Type B pancreatic cell (in vitro differentiated cells): ENCODE measurements at places on chromosomes 7 and 10. TPM values are rescaled to one million over a fixed set of nuclear protein-coding genes. Genes with fewer than 3 reads are reported as not detected.

PTPRN2 gene
- 15.4 and 16.2 TPM in 2 replicates for total RNA-seq

DNA sequence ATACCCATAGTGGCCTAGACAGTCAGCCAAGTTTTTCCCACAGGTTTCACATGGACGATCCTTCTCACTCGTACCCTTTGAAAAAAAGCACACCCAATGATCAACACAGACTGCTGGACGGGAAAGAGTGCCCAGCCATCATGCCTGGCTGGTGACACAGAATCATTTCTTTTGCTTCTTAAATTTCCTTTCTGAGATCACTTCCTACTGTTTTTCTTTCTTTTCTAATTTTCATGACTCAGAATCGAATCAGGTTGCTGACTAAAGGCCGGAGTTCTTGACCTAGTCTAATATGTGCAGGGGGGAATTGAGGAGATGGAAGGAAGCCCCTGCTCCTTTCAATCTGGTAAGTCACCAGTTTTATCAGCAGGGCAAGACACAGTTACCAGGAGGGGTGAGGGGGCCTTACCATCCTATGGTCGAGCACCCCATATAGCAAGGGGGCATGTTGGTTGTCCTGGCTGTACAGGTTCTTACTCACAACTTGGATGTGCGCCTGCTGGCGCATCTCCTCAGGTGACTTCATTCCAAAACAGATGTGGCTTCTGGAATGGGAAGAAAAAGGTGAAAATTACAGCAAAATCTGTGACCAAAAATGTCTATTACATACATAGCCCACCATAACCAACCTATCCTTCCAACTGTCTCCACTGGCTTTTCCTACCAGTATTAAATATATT, 3.5 kb downstream of the POLR3A start:
- peaks cover 37% of the 10 kb centered on the region for H3K36me3 ChIP-seq
- DNase-seq = no peak
- peaks cover 22% of the 10 kb centered on the region for H3K4me1 ChIP-seq
- peak overlapping the region; percentile 38 for H3K4me3 ChIP-seq
- H3K27ac ChIP-seq = no peak overlapping the region

GRCh38 chr10:112811741-112812551, 138.1 kb upstream of the TCF7L2 start:
- DNase-seq = no peak
- H3K4me3 ChIP-seq = peak overlapping the region; percentile 29
- peaks cover 17% of the 10 kb centered on the region for H3K36me3 ChIP-seq
- H3K27ac ChIP-seq = peak overlapping the region; percentile 83
- no peaks in the 10 kb centered on the region for H3K27me3 ChIP-seq

- no peaks in the 10 kb centered on the region for H3K27me3 ChIP-seq
- peaks cover 12% of the 10 kb centered on the region for H3K4me1 ChIP-seq
- no peaks in the 10 kb centered on the region for H3K36me3 ChIP-seq
Observed at GRCh38 chr10:110404413-110404812, 93.3 kb upstream of the DUSP5 start.

GRCh38 chr7:46459942-46460341, 538.9 kb upstream of the IGFBP3 start:
- no peak overlapping the region for H3K27ac ChIP-seq
- DNase-seq = no peak
- H3K4me3 ChIP-seq = no peak overlapping the region
- H3K36me3 ChIP-seq = no peaks in the 10 kb centered on the region

CPN1 gene
- total RNA-seq = 0.52 TPM in 1 of 2 replicates, not detected in the other
